Adipocyte (in vitro differentiated cells): ENCODE measurements at places on chromosomes 2 and 18.

- no peak for DNase-seq
Measured at GRCh38 chr2:28357948-28358667, 34.5 kb upstream of the FOSL2 start.

DNA sequence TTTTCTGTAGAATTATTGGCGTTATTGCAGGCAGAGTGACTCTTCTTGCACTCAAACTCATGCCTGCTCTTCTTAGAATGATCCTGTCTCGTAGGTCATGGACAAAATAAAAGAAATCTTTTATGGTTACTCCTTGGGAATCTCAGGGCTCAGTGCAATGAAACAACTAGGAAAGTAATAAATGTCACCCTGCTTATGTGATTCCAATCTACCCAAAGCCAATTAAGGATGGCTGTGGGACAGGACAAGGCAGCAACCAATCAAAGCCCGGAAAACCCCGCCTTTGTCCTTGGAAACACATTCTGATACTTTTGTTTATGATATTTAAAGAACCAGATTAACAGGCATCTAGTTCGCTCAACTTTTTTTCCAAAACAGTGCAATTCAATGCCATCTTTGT is 53.0 kb downstream of the GRB14 start:
- DNase-seq: no peak

DNA sequence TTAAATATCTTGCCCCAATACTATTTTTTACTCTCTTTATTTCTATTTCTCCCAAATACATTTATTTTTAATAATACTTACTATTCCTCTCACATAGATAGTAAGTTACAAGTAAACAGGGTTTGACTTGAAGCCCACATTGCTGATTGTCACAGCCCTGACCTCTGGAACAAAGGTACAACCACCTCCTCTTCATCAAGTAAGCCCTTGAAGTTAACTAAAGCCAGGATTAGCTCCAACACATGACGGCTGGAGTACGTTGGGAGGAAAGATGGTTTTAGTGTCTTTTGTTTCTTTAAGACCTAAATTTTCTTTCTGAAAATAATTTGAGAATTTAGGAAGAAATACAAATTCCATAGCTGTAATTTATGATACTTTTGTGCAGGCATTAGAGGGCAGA is 949 bp downstream of the MYOM1 start:
- no peak for DNase-seq

DNA sequence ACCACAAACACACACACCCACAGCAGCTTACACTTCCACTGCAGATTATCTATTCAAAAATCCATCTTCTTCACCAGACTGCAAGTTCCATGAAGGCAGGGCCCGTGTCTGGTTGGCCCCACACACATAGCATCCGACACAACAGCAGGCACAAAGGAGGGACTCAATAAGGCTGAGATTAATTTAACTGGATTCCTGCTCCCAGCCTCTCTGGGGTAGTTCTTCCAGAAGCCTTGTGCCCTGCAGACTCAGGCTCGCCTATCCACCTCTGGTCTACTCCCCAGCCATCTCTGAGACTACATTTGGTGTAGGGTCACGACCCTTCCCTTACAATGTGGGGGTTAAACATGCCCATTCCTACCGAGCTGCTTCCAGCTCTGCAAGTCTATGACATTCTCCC is 57.7 kb downstream of the TRABD2A start:
- no peak for DNase-seq

DNA sequence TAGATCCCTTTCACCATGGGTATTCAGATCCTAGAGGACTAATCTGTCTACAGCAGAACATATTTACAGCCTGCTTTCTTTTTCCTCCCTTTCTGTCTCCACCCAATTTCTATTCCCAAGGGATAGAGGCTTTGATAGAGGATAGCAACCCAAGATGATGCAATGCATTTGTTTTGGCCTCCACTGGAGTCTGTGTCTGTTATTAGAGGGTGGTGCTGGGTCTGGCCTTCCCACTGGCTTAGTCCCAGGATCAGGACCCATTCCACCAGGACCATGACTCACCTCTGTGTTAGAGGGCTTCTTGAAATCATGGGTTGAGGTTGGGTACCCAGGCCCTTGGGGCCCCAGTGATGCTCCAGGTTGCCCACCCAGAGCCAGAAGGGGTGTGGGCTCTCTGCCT is 239.7 kb upstream of the TNP1 start:
- DNase-seq: peak; percentile 65
